Stimulated activated CD8-positive, alpha-beta memory T cell treated with anti-CD3 and anti-CD28 coated beads, Interleukin-7, amount 100 ng/mL, for 48 hours (primary cell): ENCODE measurements at places on chromosomes 1 and 21.
A peak's percentile ranks its signal among the peaks of the same experiment; 100 is the strongest.

GRCh38 chr1:184909019-184909418 lies 65.3 kb downstream of the NIBAN1 start:
- no peak for DNase-seq

DNA sequence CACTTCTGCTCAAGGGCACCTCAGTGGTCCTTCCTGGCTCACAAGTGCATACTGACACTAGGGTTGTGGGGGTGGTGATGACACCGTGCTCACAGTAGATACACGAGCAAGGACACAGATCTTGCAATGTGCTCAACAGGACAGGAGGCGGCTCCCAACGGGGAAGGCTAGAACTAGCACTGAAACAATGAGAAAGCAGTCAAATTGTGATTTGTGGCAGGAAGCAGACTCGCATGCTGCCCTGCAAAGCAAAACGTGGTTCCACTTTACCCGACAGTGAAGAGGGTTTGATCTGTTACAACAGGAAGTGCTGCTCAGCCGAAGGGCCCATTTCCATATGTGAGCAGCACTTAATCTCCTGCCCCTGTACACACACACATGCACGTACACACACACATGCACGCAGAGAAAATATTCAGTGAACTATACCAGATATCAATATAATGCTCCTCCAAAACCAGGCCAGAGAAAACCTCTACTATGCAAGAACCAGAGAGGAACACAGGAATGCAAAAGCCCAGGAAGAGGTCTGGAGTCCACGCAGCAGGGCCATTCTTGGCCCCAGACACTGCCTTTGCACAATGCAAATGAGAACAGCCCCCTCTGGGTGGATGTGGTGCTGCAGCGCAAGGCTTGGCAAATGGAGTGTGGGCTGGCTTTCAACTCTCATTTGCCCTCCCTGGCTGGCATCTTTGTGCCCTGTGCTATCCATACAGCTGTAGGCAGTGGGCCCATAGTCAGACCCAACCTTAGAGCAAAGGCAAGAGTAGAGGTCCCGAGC lies 47.1 kb downstream of the KANK4 start:
- DNase-seq = peak; percentile 12

DNA sequence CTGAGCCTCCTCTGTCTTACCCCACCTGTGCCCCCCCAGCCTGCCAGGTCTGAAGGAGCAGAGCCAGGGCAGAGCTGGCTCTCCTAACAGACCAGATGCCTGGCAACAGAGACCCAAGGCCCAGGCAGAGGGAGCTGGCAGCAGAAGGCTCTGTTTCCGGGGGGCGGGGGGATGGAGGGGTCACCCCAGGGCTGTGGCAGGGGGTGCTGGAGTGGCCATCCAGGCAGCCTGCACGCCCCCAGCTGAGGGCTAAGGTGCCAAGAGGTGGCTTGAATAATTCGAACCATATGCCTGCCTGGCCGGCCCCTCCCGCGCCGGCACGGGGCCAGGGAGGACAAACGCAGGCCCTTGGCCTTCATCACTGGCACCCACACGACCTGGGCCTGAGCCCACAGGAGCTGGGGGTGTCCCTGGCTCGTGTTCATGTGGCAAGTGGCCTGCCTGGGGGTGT lies 16.0 kb upstream of the PLEKHG5 start:
- DNase-seq = no peak

- no peak for DNase-seq
Observed at GRCh38 chr21:15195768-15196167, 131.0 kb upstream of the NRIP1 start.

DNA sequence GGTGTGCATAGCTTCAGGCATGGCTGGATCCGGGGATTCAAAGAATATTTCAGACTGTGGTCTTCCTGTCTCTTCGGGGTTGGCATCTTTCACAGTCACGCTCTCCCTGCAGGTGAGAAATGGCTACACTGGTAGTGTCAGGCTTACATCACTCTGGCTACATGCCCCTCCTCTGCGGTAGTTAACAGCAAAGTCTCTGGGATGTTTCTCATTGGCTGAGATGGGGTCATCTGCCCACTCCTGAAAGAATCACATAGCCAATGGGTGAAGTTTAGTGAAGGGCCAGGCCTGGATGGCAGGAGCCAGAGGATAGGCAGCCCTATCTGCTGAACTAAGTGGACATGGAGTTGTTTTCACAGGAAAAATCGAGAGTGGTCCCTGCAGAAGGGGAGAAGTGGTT lies 356.5 kb downstream of the MATN1 start:
- DNase-seq = no peak

DNA sequence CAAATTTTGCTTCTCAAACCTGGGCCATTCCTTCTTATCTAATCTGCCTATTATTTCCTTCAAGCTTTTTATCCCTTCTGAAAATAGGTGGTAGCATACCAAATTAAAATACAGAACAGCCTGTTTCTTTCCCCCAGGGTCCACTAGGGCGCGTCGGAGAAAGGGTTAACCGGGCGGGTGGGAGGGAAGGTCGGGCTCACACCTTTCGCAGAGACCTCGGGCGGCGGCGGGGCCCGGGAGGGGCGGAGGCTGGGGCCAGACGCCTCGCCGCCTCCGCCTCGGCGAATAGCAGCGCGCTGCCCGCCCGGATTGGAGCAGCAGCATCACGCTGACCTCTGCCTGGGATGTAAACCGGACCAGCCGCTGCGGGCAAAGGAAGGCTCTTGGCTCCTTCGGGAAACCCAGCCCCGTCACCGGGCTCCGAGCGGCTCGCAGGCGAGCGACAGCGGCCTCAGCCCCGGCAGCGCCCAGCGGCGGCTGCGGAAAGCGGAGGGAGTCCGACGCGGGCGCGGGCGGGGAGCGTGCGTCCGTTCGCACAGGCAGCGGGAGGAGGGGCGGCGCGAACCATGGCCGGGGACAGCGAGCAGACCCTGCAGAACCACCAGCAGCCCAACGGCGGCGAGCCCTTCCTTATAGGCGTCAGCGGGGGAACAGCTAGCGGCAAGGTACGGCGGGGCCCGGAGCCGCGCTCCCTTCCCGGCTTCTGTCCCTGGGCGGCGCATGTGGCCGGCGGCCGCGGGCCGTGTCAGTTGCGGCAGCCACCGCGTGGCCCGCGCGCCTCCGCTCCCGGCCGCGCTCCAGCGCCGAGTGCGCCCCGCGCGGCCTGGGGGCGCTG lies at the start of gene UCK2:
UCK2 (plus strand) TSS at position 347 of the 835 bp plus-strand sequence; CDS start at position 567, 220 bp downstream.
- DNase-seq = peak; percentile 60

- DNase-seq = no peak
Observed at GRCh38 chr1:167472752-167473521, 45.4 kb downstream of the CD247 start.

- no peak for DNase-seq
Observed at GRCh38 chr1:203444171-203444576, 31.4 kb upstream of the PRELP start.

DNA sequence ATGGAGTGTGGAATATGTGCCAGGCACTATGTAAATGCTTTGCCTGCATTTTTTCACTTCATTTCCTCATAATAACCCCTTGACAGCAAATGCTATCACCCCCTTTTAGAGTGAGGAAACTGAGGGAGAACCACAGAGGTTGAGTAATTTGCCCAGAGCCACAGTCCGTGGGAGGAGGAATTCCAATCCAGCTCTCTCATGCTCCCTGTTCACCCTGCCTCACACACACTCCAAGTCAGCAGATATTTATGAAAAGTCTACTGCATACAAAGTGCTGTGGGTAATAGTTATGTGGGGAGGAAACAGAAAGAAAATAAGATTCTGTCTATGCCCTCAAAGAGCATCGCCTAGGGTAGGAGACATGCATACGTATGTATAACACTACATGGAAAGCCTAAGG lies 30.9 kb upstream of the RBM15 start:
- DNase-seq = no peak

- no peak for DNase-seq
Observed at GRCh38 chr1:89844860-89845259, 24.0 kb downstream of the LRRC8D start.

- DNase-seq = no peak
Observed at GRCh38 chr1:164723296-164723798, 164.4 kb downstream of the PBX1 start.

- no peak for DNase-seq
Observed at GRCh38 chr21:32206631-32207405, 72.0 kb downstream of the MIS18A start.

GRCh38 chr1:113451710-113452109 lies 61.4 kb downstream of the MAGI3 start:
- DNase-seq = no peak

GRCh38 chr1:63824451-63824850 lies 50.6 kb downstream of the ROR1 start:
- no peak for DNase-seq

GRCh38 chr1:181486098-181486420 lies 2.7 kb downstream of the CACNA1E start:
- no peak for DNase-seq

- no peak for DNase-seq
Observed at GRCh38 chr1:68301471-68302001, 69.2 kb upstream of the WLS start.

- DNase-seq = no peak
Observed at GRCh38 chr21:38970765-38971164, 165.0 kb downstream of the ETS2 start.

DNA sequence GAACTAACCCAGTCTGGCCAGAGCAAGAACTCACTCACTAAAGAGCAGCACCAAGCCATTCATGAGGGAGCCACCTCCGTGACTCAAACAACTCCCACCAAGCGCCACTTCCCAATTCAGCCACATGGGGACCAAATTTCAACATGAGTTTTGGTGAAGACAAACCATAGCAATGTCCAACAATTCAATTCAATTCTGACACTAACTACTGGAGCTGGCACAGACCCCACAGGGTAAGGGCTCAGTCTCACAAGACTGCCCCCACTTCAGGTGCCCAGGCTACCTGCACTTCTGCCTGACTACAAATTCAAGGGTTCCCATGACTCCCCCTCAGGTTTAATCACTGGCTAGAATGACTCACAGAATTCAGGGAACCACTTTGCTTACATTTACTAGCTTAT lies 48.8 kb upstream of the RAP1A start:
- no peak for DNase-seq

DNA sequence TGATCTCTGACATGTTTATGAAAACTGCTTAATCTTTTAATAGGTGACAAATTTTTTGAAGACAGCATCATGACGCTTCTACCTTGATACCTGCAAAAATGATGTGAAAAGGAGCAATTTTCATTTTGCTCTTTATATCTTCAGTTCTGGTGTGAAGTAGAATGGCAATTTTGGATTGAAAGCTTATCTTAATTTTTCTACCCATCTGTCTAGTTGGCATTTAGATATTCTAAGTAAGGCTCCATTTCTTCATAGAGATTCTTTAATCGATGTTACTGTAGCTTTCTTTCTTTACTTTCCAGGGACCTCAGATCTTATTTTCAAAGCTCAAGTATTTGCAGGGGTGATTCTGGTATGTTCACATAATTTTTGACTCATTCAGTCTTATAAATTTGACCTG lies 32.3 kb upstream of the GPR52 start:
- DNase-seq = no peak

DNA sequence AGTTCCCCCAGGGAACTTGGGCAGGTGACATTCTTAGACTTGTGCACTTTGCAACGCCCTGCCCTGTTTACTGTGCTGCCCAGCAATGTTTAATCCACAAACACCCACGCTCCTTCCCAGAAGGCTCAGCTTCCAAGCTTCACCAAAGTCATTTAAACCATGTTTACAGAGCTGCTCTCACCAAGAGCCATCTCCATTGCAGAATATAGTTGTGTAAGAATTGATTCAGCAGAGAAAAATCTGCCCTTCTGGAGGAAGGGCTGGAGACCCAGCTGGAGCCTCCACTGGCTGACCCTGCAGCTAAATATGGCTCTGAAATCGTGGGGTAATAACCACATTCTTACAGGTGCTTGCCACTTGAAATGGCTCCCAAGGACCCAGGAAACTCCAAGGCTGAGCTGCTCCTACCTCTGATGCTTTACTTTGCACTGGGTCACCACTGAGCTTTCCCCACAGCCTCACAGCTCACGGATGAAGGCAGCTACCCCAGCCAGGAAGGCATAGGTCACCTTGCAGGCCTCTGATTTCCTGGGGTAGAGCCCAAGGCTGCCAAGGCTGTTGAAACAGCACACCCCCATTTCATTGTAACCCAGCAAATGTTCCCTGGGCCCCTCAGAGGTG lies 8.7 kb downstream of the CAPN2 start:
- no peak for DNase-seq

DNA sequence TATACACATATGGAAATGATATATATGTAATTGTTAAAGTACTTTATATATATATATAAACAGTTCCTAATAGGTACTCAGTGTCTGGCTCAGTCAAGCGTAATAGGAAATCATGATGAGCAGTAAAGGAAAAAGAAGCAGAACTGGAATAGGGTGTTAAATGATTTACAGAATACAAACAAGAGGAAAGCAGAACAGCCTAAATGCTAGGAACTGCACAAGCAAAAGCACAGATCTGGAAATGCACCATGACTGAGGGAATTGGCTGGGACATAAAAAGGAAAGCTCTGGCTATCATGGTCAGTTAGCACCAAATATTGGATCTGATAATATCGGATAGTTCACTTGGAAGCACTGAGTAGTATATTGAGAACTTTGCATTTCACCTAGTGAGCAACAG lies 51.8 kb downstream of the SLC44A5 start:
- DNase-seq = no peak

DNA sequence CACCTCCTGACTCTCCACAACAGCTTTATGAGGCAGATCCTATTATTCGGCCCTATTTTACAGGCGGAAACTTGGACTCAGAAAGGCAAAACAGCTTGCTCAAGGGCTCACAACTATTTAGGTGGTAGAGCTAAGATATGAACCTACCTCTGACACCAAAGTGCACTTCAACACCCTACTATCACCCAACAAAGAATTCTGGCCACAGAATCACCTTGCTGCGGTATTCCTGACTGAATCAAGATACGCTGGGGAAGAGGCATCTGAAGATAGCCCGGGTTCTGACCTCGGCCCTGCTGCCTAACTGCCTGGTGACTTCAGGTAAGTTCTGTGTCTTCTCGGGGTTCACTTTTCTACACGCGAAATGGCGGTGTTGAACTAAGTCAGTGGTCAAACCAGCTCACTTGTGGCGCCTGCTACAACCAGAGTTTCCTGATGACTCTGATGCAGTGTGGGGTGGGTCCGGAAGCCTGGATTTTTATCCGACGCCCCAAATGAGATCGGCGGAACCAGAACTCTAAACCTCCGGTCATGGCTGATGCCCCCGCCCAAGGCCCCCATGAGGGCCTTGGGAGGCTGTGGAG lies 608 bp downstream of the PEF1 start:
- DNase-seq = no peak

GRCh38 chr1:185843986-185844385 lies 109.8 kb downstream of the HMCN1 start:
- no peak for DNase-seq

GRCh38 chr21:14985306-14985705 lies 79.5 kb downstream of the NRIP1 start:
- no peak for DNase-seq

GRCh38 chr1:195580988-195581387 lies 1027.3 kb downstream of the KCNT2 start:
- DNase-seq = no peak
